IMR-90 (cell line): ENCODE measurements at places on chromosomes 5 and 9.

GRCh38 chr5:133086366-133086875 is 34.6 kb downstream of the HSPA4 start:
- DNase-seq = no peak

DNA sequence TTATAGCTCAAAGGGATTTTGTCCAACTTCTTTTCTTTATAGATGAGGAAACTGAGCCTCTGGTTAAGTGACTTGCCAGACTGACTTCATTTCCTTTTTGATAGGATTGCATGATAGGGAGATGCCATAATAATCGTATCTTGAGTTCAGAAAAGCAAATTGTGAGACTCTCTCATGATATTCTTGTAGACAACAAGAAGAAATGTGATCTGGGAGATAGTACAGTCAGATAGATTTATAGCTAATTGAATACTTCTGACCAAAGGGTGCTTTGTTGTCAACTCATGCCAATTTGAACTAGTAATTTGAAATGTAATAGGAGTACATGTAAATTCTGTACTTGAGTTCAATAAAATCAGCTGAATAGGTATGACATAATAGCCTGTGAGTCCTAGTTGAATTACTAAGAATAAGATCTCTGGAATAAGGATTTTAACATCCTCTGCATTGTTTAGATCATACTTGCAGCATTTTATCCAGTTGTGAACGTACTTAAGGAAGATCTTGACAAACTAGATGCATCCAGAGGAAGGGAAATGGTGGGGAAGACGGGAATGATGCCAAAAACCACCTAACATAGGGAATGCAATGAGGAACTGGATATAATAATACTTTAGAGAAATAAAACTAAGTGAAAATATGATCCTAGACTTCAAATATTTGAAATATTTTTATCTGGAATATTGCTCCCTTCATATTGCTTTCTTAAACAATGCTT is 25.5 kb downstream of the CWC27 start:
- no peak for DNase-seq

DNA sequence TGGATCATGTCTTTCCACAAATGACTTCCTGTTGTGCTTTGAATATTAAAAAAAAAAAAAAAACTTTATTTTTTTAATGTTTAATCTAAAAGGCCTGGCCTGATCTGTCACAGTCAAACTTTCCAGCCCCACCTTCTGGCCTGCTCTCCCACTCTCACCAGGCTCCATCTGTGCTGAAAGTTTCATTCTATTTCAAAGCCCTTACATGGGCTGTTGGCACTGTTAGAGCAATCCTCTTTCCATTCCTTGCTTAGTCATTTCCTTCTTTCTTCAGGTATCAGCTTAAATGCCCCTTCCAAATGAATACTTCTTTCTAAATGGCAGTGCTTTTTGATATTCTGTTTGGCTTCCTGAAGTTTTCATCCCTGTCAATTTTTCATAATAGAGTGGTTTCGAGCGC is 1104.8 kb upstream of the C9orf72 start:
- no peak for DNase-seq

DNA sequence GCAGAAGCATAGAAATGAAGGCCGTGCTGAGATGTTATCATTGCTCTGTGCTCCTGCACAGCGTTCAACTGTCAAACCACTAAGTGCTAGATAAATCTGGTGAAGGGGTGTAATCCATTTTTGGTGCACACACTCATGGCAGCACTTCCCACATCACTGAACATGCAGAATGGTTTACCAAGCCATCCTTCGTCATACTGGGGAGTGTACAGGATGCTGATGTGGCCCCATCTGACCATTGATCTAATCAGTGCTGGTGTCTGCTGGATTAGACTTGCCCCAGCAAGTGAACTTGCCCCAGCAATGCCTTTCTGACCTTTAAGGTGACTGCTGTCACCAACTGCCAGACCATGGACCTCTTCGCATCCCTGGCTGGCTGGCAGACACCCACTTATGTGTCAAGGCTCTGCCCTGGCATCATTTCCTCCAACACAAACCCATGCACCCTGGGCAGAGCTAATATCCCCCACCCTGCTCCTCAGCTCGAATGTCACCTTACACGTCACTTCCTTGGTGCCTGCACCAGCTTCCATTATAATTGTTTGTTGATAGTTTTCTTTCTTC is 4.2 kb upstream of the SEMA4D start:
- no peak for DNase-seq
